ENCODE measurements at places on chromosomes 4 and X.
A peak's percentile ranks its signal among the peaks of the same experiment; 100 is the strongest.

- DNase-seq = no peak
Measured at GRCh38 chrX:132786217-132786616, 172.2 kb downstream of the HS6ST2 start.

- no peak for DNase-seq
Measured at GRCh38 chr4:152323221-152323620, 212.7 kb downstream of the FBXW7 start.

DNA sequence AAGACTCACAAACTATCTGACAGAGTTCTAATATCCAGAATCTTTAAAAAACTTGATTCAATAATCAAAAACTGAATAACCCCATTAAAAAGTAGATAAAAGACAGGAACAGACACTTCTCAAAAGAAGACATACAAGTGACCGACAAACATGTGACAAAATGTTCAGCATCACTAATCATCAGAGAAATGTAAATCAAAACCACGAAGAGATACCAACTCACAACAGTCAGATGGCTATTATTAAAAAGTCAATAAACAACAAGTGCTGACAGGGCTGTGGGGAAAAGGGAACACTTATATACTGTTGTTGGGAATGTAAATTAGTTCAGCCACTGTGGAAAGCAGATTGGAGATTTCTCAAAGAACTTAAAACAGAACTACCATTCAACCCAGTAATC, 138.1 kb upstream of the RASGEF1B start:
- DNase-seq = no peak

DNA sequence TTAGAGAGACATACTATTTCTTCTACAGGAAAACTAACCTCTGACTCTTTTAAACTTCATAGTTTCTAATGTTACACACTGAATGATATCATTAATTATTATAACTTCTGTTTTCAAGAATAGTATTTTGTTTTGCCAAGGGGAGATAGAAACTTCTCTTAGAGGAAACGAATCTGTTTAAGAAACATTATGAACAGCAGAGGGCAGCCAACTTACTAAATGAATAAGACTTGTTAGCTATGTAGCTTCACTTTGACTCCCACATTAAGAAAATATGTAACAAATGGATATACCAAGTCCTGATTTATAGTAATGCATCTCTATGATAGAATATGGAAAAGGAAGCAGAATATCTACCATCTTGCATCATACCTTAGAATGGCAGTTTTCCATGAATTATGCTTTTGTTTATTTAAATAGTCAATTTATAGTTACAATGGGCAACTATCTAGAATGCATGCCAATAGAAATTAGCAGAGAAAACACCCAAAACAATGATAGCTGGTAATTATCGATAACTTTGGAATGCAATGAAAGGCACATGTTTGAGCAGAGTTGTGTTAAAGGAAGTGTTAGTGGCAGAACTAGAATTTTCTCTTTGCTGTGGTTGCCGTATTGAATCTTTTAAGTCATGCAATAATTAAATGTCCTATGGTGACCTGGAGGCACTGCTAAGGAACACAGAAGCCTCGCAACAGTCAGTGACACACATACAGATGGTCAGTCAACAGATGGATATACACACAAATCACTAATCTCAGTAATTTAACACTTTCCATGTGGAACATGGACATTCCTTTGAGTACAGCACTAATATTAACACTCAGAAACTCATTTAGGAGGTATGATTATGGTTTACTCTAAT, 105.7 kb upstream of the PDLIM3 start:
- peak; percentile 69 for DNase-seq

- no peak for DNase-seq
Measured at GRCh38 chrX:19885732-19886131, 1.7 kb downstream of the SH3KBP1 start.

DNA sequence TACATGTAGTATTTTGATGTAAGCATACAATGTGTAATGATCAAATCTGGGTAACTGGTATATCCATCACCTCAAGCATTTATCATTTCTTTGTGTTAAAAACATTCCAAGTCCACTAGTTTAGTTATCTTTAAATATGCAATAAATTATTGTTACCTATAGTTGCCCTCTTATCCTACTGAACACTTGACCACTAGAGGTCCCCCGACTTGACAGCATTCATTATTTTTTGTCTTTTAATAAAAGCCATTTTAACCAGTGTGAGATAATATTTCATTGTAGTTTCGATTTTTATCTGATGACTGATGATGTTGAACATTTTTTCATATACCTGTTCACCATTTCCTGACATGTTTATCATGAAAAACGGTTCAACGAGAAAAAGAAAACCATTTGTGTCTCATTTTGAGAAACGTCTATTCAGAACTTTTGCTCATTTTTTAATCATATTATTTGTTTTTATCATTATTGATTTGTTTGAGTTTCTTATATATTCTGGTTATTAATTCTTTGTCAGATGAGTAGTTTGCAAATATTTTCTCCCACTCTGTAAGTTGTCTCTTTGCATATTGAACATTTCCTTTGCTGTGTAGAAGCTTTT, 199.0 kb upstream of the CXXC4 start:
- no peak for DNase-seq

- DNase-seq = no peak
Measured at GRCh38 chr4:10879411-10880110, 195.0 kb upstream of the CLNK start.

GRCh38 chrX:66918511-66918910, 279.6 kb upstream of the EDA2R start:
- DNase-seq = no peak

DNA sequence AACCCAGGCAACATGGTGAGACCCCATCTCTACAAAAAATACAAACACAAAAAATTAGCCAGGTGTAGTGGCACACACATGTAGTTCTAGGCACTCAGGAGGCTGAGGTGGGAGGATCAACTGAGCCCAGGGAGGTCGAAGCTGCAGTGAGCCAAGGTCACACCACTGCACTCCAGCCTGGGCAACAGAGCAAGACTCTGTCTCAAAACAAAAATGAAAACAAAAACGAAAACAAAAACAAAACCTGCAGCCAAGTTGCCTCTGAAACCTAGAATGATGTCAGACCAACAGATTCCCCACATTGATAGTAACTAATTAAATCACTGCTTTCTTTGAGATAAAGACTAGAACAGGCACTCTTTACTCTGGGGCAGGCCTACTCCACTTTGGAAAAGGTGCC, 104.5 kb downstream of the AMELX start:
- no peak for DNase-seq

DNA sequence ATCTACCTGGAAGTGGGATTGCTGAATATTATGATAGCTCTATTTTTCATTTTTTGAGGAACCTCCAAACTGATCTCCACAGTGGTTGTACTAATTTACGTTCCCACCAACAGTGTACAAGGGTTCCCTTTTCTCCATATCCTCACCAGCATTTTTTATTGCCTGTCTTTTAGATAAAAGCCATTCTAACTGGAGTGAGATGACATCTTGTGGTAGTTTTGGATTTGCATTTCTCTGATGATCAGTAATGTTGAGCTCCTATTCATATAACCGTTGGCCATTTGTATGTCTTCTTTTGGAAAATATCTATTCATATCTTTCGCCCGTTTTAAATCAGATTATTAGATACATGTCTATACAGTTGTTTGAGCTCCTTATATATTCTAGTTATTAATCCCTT, 101.8 kb downstream of the RASGEF1B start:
- no peak for DNase-seq

GRCh38 chr4:22712105-22712504, 19.4 kb downstream of the GBA3 start:
- no peak for DNase-seq

GRCh38 chr4:74378573-74378972, 13.6 kb downstream of the EREG start:
- DNase-seq = no peak

- no peak for DNase-seq
Measured at GRCh38 chr4:11564021-11564420, 135.3 kb upstream of the HS3ST1 start.

DNA sequence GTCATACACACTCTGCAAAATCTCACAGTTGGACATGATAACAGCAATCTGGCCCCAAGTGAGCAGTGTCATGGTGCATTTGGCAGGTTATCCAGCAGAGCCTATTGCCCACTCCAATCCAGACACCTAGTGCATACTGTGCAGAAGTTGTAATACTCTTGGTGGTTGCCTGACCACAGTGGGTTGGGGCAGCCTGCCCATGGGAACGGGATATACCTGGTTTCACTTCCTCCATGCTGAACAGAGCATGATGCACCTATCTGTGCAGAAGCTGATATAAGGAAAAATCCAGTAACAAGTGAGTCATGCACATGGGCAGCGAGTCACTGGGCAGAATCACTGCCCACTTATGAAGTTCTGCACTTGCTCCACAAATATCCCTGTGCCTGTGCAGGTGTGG, 105.3 kb upstream of the IGSF1 start:
- DNase-seq = no peak

- DNase-seq = no peak
Measured at GRCh38 chrX:154298312-154298711, 2.7 kb downstream of the TKTL1 start.

GRCh38 chrX:1165535-1166196, 46.8 kb downstream of the CRLF2 start:
- DNase-seq = no peak

DNA sequence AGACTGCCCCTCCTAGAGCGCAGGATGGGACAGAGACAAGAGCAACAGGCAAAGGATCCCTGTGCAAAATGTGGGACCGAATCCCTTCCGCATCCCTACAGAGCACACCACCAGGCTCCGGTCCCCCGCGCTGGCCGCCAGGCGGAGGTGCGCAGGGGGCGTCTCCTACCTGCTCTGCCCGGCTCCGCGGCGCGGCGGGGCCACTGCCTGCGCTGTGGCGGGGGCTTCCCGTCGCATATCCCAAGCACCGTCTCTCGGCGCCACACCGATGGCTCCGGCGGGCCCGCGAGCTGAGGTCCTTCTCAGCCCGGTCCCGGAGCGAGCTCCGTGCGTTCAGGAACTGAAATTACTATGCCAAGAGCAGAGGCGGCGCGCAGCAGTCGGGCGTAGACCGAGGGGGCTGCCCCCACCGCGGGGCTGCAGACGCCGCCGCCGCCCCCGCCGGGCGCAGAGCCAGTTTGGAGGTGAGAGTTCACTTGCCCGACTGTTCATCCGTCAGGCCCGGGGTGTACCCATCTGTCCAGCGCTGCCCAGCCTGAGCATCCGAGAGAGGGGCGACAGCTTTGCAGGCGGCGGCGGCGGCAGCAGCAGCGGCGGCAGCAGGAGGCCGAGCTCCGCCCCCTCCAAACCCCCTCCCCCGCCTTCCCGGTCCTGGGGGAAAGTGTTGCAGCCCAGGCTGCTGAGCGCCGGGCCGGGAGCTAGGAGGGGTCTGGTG, at the start of gene GPRIN3:
TSS of gene GPRIN3 (minus strand) at position 355 of the 715 bp plus-strand sequence. CDS start 57,690 bp downstream, outside the sequence.
- DNase-seq = peak; percentile 62

- no peak for DNase-seq
Measured at GRCh38 chr4:173046818-173047217, 121.8 kb upstream of the GALNT7 start.

DNA sequence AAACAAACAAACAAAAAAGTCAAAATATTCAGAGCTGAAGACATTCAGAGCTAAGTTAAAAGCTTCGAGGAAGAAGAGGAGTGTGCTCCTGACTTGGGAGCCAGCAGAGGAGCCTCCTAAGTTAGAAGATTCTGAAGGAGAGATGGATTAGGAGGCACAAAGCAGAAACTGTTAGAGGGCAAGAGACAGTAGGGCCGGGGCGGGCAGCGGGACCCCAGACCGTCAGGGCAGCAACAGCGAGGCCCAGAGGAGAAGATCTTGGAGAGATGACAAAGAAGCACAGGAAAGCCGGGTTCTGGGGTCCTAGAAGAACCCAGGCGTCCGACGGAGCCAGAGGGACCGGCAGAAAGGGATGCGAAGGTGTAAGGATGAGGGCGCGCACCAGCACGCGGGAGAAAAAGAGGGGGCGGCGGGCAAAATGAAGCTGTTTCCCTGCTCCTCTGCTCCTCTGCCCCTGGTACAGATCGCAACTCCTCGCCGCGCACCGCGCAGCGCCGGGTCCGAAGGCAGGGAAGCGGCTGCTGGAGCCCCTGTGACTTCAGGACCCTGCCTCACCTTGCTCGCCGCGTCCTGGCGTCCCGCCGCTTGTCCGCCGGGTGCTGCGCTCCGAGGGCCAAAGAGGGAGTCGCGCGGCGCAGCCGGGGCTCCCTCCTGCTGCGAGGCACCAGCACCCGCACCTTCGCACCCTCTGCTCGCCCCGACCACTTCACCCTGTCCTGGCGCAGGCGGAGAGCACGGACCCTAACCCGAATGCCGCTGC, 477 bp downstream of the KLHL13 start:
- DNase-seq = peak; percentile 44

- no peak for DNase-seq
Measured at GRCh38 chrX:79259073-79259689, 108.0 kb downstream of the ITM2A start.

DNA sequence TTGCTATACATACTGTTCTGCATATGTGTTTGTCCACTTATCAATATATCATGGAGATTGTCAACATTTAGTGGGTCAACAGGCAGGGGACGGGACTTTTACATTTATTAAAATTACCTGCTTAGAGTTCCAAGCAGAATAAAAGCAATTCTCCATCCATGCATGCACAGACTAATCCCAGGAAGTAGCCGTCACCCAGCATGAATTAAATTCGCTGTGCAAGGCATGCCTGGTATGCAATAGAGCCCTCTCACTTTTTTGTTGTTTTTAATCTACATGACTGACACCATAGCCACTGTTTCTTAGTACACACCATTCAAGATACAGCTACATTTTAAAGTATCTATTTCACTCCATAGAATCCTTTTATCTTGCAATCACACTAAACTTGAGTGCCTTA, 108.9 kb downstream of the USP46 start:
- DNase-seq = no peak

DNA sequence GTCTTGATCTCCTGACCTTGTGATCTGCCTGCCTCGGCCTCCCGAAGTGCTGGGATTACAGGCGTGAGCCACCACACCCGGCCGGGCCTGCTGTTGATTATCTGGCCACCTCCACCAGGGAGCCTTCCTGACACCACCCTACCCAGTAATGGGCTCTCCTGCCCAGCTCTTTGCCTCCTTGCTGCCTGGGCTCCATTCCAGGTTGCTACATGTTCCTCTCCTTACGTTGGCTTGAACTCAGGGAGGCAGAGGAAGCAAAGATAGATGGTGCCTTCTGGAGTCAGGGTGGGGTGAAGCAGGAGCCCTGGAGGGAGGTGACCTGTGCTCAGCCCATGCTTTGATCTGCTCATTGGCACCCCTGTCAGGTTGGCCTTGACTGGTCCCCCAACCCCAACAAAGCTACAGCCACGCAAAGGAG, 26.3 kb downstream of the FLNA start:
- no peak for DNase-seq

- no peak for DNase-seq
Measured at GRCh38 chr4:13349096-13349495, 135.0 kb downstream of the RAB28 start.

GRCh38 chr4:121326597-121326996, 54.2 kb downstream of the QRFPR start:
- no peak for DNase-seq
